ENCODE measurements at places on chromosomes 12 and 14.
A peak's percentile ranks its signal among the peaks of the same experiment; 100 is the strongest.

DNA sequence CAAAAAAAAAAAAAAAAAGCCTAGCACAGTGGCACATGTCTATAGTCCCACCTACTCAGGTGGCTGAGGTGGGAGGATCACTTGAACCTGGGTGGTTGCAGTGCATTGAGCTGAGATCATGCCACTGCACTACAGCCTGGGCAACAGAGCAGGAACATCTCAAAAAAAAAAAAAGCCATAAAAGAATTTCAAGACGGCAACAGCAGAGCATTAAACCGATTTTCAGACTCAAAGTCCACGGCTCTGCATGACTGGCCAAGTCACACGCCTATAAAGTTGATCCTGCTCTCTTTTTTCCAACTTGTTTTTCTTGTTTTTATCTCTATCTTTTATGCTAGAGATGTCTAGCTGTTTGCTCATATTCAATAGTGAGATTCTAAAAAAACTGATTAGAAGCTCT lies 45.3 kb downstream of the FBXO34 start:
- no peak for DNase-seq

DNA sequence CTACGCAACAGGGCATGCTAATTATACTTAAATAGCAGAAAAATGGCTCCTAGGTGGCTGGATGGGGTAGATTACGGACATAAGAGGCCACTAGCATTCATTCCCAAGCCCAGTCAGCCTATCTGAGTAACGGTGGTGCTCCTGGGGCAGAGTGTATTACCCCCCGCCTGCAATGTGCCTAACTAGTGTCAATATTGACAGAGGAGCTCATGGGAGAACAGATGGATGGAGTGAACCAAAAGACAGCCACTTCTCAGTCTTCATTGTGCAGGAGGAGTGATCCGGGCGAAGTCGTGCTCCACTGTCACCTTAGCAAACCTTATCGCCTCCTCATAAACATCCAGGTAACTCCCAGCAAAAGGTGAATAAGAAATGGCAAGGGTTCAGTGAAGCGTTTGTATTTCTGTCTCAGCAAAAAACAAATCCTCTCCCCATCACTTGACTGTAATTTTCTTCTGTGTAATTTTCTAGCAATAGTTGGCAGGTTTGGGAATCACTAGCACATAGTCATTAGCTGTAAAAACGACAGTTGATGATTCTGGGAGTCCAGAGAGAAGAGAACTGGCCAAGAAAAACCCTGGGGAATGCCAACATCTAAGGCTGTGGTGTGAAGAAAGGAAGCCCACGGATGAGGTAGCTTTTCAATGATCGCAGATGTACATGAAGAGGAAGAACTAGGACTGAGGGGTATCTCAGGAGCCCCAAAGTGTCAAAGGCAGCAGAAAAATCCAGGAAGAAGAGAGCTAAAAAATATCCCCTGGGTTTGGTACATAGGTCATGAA lies 126.6 kb upstream of the BCL2L14 start:
- no peak for DNase-seq

GRCh38 chr12:4268329-4269181 lies 5.0 kb upstream of the CCND2 start:
- DNase-seq = no peak

DNA sequence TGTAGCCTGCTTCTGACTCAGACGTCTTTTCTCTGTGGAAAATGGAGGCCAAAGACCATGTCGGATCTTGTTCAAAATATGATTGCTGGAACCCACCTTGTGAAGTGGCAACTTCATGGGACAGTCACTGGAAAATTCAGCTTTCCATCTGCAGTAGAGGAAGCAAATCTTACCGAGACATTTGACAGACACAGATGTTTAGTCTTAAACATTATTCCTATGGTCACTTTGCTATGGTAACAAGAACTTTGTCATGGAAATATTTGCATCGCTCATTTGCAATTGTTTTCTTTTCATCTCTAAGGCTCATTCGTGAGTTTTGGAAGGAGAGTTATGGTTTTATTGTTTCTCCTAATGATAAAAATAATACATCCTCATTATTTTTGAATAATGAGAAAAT lies 98.3 kb upstream of the HIF1A start:
- DNase-seq = no peak

- DNase-seq = no peak
Observed at GRCh38 chr14:26549571-26549970, 48.3 kb downstream of the NOVA1 start.

DNA sequence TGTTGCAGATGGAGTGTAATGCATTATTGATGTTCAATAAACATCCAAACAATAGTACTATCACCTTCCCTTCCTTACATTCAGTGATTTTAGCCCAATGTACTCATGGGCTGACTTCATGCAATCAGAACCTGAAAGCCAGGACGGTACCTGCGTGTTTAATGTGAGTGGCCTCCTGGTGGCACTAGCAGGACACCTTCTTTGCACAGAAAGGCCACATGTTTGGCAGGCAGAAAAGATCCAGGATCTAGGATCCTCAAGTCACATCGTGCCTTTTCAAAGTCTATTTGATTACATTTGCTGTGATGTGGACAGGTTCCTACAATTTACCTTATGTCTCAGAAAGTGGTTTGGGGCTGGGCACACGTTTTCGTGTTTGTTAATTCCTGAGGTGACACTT lies 82.9 kb downstream of the NEDD1 start:
- DNase-seq = peak; percentile 50

DNA sequence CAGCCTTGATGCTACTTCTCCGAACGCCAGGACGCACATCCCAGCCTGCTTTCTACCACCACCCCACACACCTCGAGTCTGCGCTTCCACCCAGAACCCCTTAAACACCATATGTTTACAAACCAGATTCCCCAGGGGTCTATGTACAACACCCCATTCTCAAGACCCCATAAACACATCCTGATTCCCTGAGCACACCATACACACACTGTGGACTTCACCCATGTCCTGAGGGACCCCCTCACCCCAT lies 733 bp downstream of the TTC7B start:
- no peak for DNase-seq

GRCh38 chr12:82898441-82898840 lies 211.7 kb downstream of the TMTC2 start:
- DNase-seq = no peak

GRCh38 chr12:53974084-53975063 lies at the start of gene HOTAIR:
Gene HOTAIR (minus strand): TSS chr12:53974954.
- DNase-seq = peak; percentile 76

DNA sequence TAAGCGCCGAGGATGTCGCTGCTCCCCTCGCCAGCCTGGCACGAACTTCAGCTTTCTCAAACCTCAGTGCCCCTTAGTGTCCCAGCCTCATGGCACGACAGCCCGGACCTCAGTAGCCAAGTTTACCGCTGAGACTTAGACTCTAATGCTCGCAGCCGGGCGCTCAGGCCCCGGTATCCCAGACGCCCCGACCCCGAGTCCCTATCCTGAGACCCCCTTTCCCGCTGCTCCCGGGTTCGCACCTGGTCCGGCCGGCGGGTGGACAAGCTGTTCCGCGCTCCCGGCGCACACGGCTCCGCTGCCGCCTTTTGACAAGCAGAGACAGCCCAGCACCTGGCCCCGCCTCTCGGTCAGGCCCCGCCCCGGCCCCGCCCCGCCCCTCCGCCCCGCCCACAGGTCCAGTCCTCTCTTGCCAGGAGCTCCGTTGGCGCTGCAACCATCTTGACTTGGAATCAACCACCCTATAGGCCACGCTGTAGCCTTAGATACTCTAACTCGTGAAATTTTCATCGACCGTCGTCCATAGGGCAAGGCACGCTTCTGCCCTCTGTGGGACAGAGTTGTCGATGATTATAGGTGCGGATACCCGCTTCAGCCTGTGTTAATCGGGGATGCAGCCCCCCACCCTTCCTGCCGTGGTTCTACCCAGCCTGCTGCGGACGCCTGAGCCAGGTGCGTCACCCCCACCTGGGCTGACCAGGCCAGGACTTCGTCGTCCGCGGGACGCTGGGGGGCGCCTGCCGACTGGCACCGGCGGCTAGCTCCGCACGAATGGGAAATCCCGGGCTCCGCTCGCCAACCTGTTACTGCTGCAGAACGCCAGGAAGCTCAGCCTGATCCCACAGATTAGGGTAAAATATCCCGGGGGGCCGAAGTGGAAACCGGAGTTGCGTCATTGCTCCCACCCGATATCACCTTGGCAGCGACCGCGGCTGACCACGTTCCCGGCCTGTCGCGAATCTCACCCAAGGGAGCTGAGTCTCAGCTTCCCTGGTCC lies at the start of gene VDR:
Gene VDR, minus strand, starts transcription at position 282 of the 997 bp plus-strand sequence. CDS start 25,881 bp downstream, outside the sequence.
- DNase-seq = peak; percentile 89

- DNase-seq = no peak
Observed at GRCh38 chr12:122827258-122827657, 8.0 kb upstream of the HIP1R start.

GRCh38 chr12:20063116-20063515 lies 305.2 kb upstream of the PDE3A start:
- DNase-seq = no peak

- DNase-seq = no peak
Observed at GRCh38 chr14:95606266-95606665, 71.4 kb downstream of the GLRX5 start.

Measured in ACHN (cell line).